Activated CD4-positive, alpha-beta memory T cell treated with anti-CD3 and anti-CD28 coated beads for 36 hours (primary cell): ENCODE measurements at places on chromosomes 12 and 14. TPM values are rescaled to one million over a fixed set of nuclear protein-coding genes. Genes with fewer than 3 reads are reported as not detected.

Gene HOXC12
- not detected for total RNA-seq

Gene CMTM5
- total RNA-seq = not detected

Gene RFX4
- total RNA-seq = not detected

Gene KRT83
- total RNA-seq = not detected

Gene TMEM233
- total RNA-seq = not detected

Gene KRT75
- total RNA-seq = not detected

Gene PLXNC1
- 6.2 TPM for total RNA-seq

Gene SLC4A8
- total RNA-seq = 1.8 TPM

GRCh38 chr14:22829661-22830442, at the start of gene MRPL52:
TSS of gene MRPL52 (plus strand) at chr14:22829887. CDS start at chr14:22829913, 26 bp downstream.
- peak within 1 kb of the TSS; percentile 95 for H3K27ac ChIP-seq
- H3K4me3 ChIP-seq = peak within 1 kb of the TSS; percentile 95
- peaks cover 2% of the 10 kb centered on the region for H3K27me3 ChIP-seq
- DNase-seq = peak; percentile 94

- peaks cover 30% of the 10 kb centered on the region for H3K36me3 ChIP-seq
- peaks cover 75% of the 10 kb centered on the region for H3K4me1 ChIP-seq
- peaks cover 2% of the 10 kb centered on the region for H3K27me3 ChIP-seq
- H3K4me3 ChIP-seq = peak overlapping the region; percentile 87
- H3K27ac ChIP-seq = peak overlapping the region; percentile 98
Observed at GRCh38 chr14:51846631-51847488, 13.6 kb upstream of the GNG2 start.

DNA sequence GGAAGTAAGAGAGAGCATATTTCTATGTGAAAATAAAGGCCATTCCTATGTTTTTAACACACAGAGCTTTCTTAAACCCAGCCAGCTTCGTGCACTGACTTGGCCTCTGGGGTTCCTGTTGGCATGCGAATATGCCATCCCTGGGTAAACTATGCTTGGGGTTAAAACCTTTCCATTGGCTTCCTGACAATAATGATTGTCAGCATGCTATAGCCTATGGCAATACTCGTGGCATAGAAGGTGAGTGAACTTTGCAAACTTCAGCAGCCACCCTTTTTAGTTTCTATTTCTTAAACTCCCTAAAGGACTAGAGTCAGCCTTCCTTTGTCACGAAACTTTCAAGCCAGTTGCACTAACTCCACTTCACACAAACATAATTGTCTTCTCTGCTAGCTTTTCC, 148.4 kb upstream of the RGS6 start:
- no peak overlapping the region for H3K27ac ChIP-seq
- no peaks in the 10 kb centered on the region for H3K4me1 ChIP-seq
- H3K4me3 ChIP-seq = no peak overlapping the region
- H3K36me3 ChIP-seq = no peaks in the 10 kb centered on the region
- peaks cover 14% of the 10 kb centered on the region for H3K27me3 ChIP-seq

- no peak overlapping the region for H3K27ac ChIP-seq
- H3K4me3 ChIP-seq = no peak overlapping the region
- no peak for DNase-seq
- H3K27me3 ChIP-seq = peaks cover 28% of the 10 kb centered on the region
Observed at GRCh38 chr12:10771132-10771733, 31.2 kb downstream of the TAS2R7 start.

DNA sequence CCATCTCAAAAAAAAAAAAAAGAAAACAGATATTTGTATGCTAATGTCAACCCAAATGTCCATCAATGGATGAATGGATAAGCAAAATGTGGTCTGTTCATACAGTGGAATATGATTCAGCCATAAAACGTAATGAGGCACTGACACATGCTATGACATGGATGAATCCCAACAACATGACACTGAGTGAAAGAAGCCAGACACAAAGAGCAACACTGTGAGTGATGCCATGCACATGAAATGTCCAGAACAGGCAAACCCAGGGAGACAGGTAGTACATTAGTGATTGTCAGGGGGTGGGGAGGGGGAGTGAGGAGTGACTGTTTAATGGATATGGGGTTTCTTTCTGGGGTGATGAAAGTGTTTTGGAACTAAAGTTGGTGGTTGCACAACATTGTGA, 50.2 kb downstream of the ARL6IP4 start:
- peaks cover 19% of the 10 kb centered on the region for H3K4me1 ChIP-seq
- peaks cover 1% of the 10 kb centered on the region for H3K36me3 ChIP-seq
- no peak overlapping the region for H3K4me3 ChIP-seq
- DNase-seq = no peak

DNA sequence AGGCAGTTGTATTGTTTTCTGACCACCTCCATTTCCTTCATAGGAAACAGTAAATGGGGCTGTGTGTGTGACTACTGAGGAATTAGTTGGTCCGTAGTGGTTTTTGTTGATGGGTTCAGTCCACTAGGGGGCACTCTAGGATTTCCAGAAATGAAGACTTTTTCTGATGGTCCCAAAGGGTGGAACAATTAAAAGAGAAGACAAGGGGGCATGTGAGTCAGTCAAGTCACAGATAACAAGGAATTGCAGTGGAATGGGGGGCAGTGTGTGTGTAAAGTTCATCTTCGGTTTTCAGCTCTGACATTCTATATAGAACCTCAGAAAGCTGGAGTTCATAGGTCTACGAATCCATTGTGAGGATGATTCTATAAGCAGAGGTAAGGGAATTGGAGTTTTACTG, 186.6 kb upstream of the OR4E1 start:
- H3K4me1 ChIP-seq = peaks cover 4% of the 10 kb centered on the region
- peak; percentile 40 for DNase-seq
- H3K27ac ChIP-seq = peak overlapping the region; percentile 73
- peak overlapping the region; percentile 22 for H3K4me3 ChIP-seq

DNA sequence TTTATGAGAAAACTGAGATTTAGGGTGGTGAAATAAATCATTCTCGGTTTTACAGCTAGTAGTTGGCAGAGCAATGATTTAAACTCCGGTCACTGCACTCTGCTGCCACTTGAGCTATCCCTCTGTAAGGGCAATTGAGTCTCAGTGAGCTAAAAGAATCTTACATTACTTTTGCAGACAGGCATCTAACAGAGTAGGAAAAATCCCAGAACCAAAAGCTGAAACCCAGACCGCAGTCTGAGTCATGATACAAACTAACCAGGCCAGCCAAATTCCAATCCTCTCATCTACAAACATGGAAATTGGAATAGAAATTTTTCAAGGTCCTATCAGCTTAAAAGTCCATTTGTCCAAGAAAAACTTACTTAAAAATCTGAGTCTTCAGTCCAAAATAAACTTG, 73.7 kb downstream of the ANKS1B start:
- DNase-seq = no peak
- no peak overlapping the region for H3K27ac ChIP-seq
- H3K4me1 ChIP-seq = no peaks in the 10 kb centered on the region
- no peaks in the 10 kb centered on the region for H3K36me3 ChIP-seq

GRCh38 chr12:38291160-38291559, 25.4 kb upstream of the ALG10B start:
- no peaks in the 10 kb centered on the region for H3K36me3 ChIP-seq
- no peak for DNase-seq
- peaks cover 16% of the 10 kb centered on the region for H3K27me3 ChIP-seq
- H3K4me3 ChIP-seq = no peak overlapping the region
- no peak overlapping the region for H3K27ac ChIP-seq
- H3K4me1 ChIP-seq = no peaks in the 10 kb centered on the region

- peaks cover 14% of the 10 kb centered on the region for H3K36me3 ChIP-seq
- peaks cover 42% of the 10 kb centered on the region for H3K4me1 ChIP-seq
- no peak for DNase-seq
- H3K27me3 ChIP-seq = no peaks in the 10 kb centered on the region
Observed at GRCh38 chr12:121653999-121654398, 15.5 kb downstream of the MORN3 start.

- peak; percentile 47 for DNase-seq
- H3K4me3 ChIP-seq = no peak overlapping the region
Observed at GRCh38 chr12:39619316-39619659, 315 bp downstream of the ABCD2 start.

DNA sequence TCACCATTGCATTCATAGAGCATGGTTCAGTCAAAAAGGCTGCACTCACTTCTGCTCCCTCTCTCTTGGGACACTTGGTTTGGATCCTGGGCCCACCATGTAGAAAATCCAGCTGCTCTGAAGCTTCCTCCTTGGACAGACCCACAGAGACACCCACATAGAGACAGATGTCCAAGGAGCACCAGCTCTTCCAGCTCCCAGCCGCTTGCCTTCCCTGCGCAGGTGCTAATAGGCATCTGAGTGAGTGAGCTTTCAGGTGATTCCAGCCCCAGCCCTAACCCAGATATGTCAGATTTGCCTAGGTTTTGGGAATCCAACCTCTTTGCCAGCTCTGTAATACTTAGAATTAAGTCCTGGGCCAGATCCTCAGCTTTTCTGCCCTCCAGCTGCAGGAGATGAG, 38.6 kb downstream of the DLK1 start:
- H3K36me3 ChIP-seq = no peaks in the 10 kb centered on the region
- H3K27me3 ChIP-seq = peaks cover 4% of the 10 kb centered on the region
- no peak for DNase-seq
- no peaks in the 10 kb centered on the region for H3K4me1 ChIP-seq

DNA sequence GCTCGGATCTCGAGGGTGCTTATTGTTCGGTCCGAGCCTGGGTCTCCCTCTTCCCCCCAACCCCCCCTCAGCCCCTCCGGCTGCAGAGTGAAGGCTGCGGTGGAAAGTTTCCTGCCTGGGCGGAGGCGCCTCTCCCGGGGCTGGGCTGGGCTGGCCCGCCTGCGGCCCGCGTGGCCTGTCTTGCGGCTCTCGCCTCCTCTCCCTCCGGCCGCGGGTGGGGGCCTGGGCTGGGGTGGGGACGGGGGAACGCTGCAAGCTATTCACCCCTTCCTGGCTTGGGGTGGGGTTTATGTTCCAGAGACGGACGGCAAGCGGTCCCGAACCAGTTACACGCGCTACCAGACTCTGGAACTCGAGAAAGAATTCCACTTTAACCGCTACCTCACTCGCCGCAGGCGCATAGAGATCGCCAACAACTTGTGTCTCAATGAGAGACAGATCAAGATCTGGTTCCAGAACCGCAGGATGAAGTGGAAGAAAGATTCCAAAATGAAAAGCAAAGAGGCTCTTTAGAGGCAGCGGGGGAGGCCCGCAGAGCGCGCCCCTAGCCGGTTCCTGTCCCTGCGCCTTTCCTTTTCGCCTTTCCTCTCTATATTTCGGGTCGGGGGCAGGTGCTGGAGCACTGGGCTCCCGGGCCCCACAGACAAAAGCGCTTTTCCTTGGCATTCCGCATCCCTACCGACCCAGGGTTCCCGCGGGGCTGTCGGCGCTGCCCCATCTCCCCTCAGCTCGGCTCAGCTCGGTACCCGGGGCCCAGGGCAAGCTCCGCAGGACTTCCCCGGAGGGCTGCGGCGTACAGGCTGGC, 1.3 kb downstream of the HOXC5 start:
- H3K4me1 ChIP-seq = peaks cover 17% of the 10 kb centered on the region
- DNase-seq = no peak
- peaks cover 3% of the 10 kb centered on the region for H3K36me3 ChIP-seq
- H3K4me3 ChIP-seq = no peak overlapping the region

GRCh38 chr14:83044001-83044400, 1510.3 kb upstream of the SEL1L start:
- no peaks in the 10 kb centered on the region for H3K27me3 ChIP-seq
- no peaks in the 10 kb centered on the region for H3K4me1 ChIP-seq
- H3K4me3 ChIP-seq = no peak overlapping the region
- H3K27ac ChIP-seq = no peak overlapping the region
- no peak for DNase-seq
- no peaks in the 10 kb centered on the region for H3K36me3 ChIP-seq

- DNase-seq = no peak
- H3K27me3 ChIP-seq = no peaks in the 10 kb centered on the region
- H3K36me3 ChIP-seq = no peaks in the 10 kb centered on the region
- no peak overlapping the region for H3K4me3 ChIP-seq
Observed at GRCh38 chr12:129534966-129535750, 368.7 kb downstream of the TMEM132D start.

GRCh38 chr12:45214071-45214470, 1.8 kb upstream of the ANO6 start:
- H3K36me3 ChIP-seq = peaks cover 1% of the 10 kb centered on the region
- no peak overlapping the region for H3K27ac ChIP-seq
- no peaks in the 10 kb centered on the region for H3K27me3 ChIP-seq
- no peak for DNase-seq

DNA sequence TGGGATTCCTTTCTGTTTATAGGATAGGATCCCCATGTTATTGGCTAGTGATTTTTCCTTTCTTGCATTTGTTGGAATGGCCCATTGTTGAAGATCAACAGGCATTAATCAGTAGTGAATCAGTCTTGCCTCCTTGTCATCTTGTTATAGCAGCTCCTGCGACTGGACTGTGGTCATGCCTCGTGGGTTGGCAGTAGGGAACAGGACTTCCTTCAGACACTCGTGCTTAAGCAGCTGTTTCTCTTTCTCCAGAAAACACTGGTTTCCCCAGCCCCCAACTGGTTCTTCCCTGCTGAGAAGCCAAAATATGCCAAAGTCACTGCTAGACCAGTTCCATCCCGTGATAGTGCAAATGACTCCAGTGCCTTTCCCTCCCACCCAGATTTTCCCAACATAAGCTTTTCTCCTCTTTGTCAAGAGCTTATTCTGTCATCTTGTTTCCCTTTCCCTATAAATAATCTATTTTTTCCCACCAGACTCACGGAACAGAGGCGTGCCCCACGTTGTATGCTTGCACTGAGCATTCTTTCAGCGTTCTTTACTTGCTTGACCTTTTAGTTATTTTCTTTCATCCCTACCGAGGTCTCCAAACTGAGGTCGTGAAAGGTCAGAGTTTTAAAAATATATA, 83.5 kb downstream of the SAMD4A start:
- H3K27me3 ChIP-seq = peaks cover 6% of the 10 kb centered on the region
- no peak overlapping the region for H3K27ac ChIP-seq
- no peak overlapping the region for H3K4me3 ChIP-seq
- DNase-seq = no peak
- H3K4me1 ChIP-seq = peaks cover 14% of the 10 kb centered on the region

DNA sequence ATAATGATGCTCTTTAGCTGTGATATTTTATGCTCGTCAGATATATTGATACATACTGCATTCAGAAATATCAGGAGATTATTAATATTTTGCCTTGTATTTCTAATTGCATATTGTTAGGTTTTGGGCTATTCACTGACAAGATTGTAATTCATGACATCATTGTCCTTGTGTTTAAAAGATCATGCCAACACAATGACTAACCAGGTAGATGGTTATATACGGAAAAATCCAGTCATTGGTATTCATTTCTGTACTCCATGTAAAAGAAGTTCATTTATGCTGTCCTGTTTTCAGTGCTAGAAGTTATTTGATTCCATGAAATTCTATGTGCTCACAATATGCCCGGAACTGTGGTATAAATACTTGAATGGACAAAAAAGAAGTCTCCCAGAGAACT, 107.5 kb downstream of the KITLG start:
- no peaks in the 10 kb centered on the region for H3K4me1 ChIP-seq
- H3K4me3 ChIP-seq = no peak overlapping the region
- DNase-seq = no peak
- no peaks in the 10 kb centered on the region for H3K36me3 ChIP-seq
- H3K27ac ChIP-seq = no peak overlapping the region
